ENCODE measurements at places on chromosomes 6 and 20. TPM values are rescaled to one million over a fixed set of nuclear protein-coding genes. Genes with fewer than 3 reads are reported as not detected.
A peak's percentile ranks its signal among the peaks of the same experiment; 100 is the strongest.

APOM gene
- 0.18 TPM for total RNA-seq

DNA sequence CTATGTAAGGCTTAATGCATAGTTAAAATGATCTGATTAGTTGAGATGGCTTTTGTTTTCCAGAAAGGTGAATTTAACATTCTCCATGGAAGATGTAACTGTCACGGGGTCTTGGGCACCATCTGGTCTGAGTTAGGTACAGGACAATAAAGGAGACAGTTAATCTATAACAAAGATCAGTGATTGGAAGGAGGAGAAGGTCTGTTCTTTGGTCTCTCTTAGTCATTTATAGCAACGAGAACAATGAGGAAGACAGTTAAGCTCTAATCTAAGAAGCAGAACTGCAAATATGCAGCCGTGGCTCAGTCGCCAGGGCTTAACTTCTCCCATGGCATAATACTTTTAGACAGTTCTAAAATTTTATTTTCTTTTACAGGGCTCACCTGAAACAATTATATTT is 405.5 kb upstream of the SULF2 start:
- no peak for DNase-seq

DNA sequence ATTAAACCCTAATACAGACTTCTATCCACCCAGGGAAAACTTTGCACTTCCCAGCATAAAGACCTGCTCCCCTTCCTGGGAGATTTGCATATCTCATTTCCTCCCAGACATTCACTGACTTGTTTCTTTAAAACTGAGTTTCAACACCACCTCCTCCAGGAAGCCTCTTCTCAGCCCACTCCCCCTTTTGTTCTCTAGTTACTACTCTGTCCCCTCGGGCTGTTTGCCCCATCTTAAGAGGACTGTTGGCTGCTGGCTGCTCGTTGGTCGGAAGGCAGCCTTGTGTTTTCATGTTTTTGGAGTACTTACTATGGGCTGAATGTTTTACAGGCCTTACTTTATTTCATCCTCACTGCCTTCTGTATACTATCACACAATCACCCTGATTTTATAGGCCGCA is 6.6 kb downstream of the ARHGAP40 start:
- no peak for DNase-seq

DNA sequence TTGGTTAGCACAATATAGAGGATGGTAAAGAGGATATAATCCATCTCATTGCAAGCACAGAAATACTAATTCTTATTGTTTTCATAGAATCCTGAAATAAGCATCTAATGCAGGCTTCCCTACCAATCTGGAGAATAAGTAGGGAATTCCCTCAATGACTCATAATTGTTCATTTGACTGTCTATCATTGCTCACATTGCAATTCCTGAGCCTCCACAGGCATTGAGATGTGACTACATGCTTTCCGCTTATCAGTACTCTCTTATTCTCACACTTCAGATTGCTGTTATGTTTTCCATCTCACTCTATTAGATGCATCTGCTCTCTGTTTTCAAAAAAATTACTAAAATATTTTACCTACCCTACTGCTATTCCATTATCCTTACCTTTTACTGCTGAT is 216.2 kb upstream of the PRSS16 start:
- DNase-seq = peak; percentile 73

DNA sequence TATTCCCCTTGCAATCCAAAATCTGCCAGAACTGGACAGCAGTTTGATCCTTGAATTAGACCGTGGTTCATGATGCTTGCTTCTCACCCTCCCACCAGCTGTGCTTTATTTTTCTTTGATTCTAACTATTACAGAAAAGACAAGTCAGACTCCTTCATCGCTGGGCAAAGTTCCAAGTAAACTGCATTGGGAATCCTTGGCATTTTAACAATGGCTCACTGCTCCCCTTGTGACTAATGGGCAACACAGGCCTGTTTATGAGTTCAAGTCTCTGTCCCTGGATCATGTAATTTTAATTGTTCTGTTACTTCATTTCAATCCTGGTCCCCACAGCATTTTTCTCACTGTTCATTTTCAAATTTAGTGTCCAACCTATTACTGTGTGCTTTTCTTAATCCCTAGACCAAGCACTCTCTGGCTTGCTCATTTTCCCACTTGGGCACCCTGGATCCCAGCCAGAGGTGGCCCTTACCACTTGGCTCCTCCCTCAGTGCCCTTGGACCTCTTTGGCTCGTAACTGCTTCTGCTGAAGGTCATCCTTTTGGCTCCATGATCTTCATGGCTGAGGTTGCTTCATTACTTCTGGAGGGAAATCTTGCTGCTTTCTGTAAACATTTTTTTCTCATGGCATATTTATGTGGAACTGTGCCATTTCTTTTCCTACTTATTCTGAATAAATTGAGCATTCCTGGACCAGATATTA is 32.8 kb downstream of the PSMB9 start:
- peak; percentile 71 for DNase-seq
